ENCODE measurements at places on chromosomes 4 and X. TPM values are rescaled to one million over a fixed set of nuclear protein-coding genes. Genes with fewer than 3 reads are reported as not detected.

Gene NLGN4X
- total RNA-seq, result 0.55 TPM

Gene NHS
- total RNA-seq, result 1.2 TPM

Gene WWC2
- 26.3 TPM for total RNA-seq

Gene CT45A3
- not detected for total RNA-seq

Gene SPATA18
- total RNA-seq, result 13.9 TPM

Gene CFI
- 6.9 TPM for total RNA-seq

Gene ENAM
- total RNA-seq, result not detected

Gene JCHAIN
- total RNA-seq, result 6.7 TPM

Gene GPRIN3
- total RNA-seq, result under 0.01 TPM

Gene PDGFRA
- total RNA-seq, result 502 TPM

Gene MND1
- 3.1 TPM for total RNA-seq

Gene NAT8L
- total RNA-seq, result 0.09 TPM

Gene ZNF827
- total RNA-seq, result 3.6 TPM

Gene AASDH
- total RNA-seq, result 14.1 TPM

Gene MAGEA12
- under 0.01 TPM for total RNA-seq

Gene NAA11
- not detected for total RNA-seq

Gene CFP
- 0.14 TPM for total RNA-seq

Gene ALAS2
- total RNA-seq, result not detected

Gene C1QTNF7
- 1.0 TPM for total RNA-seq

Gene PTPN13
- 37.3 TPM for total RNA-seq

Gene FDCSP
- not detected for total RNA-seq

Gene HERC6
- total RNA-seq, result 3.8 TPM

Gene TKTL1
- total RNA-seq, result not detected

Gene MAGEA11
- 0.09 TPM for total RNA-seq

Gene RAB40A
- total RNA-seq, result 0.09 TPM

Gene VEGFD
- total RNA-seq, result 0.46 TPM

Gene FANCB
- total RNA-seq, result 4.6 TPM

Gene NRK
- total RNA-seq, result 2.1 TPM

Gene EPGN
- 4.8 TPM for total RNA-seq

Gene HMGN5
- 1.00 TPM for total RNA-seq

Gene HTN3
- not detected for total RNA-seq

Gene FAM241A
- 0.85 TPM for total RNA-seq

Gene L1CAM
- 0.28 TPM for total RNA-seq
